Ovary (tissue), 10 donors: ENCODE measurements at places on chromosomes 1 and 21. TPM values are rescaled to one million over a fixed set of nuclear protein-coding genes. Genes with fewer than 3 reads are reported as not detected.

Gene TDRD5
- not detected for total RNA-seq

- no peak for DNase-seq
These were observed 7.2 kb upstream of the FBXO28 start for GRCh38 chr1:224106568-224107281.

- DNase-seq: no peak
These were observed 2.4 kb upstream of the SHISA4 start for GRCh38 chr1:201886103-201886885.

- no peak for DNase-seq
These were observed 40.4 kb downstream of the RHBG start for GRCh38 chr1:156409439-156409838.

GRCh38 chr1:30313584-30313983 lies 409.8 kb downstream of the MATN1 start:
- DNase-seq: no peak

GRCh38 chr1:153646672-153647345 lies 11.7 kb upstream of the SNAPIN start:
- no peak for DNase-seq

GRCh38 chr1:178644308-178645120 lies 80.5 kb upstream of the RALGPS2 start:
- no peak for DNase-seq
